ENCODE measurements at places on chromosomes 13 and 19.

DNA sequence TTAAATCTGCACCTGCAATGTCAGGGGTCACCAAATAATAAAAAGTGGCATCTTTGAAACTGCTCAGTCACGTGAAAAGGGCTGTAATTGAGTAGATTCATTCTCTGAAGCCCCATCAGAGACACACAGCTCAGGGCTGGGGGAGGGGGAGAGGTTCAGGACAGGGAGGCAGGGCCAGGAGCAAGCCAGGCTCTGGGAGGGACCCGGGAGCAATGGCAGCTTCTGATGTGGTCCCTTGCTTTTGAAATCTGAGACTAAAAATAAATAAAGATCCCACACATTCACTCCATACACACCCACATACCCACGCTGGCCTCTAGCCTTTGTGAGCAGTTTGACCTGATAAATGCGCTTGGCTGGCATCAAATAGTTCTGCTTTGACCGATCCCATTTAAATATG, 32.8 kb downstream of the GSX1 start:
- no peak for DNase-seq

DNA sequence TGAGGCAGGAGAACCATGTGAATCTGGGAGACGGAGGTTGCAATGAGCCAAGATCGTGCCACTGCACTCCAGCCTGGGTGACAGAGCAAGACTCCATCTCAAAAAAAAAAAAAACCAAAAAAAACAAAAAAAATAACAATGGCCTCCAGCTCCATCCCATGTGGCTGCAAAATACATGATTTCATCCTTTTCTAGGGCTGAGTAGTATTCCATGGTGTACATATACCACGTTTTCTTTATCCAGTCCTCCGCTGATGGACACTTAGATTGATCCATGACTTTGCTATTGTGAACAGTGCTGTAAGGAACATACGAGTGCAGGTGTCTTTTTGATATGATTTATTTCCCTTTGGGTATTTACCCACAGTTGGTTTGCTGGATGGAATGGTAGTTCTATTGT, 20.9 kb upstream of the LSM14A start:
- no peak for DNase-seq

DNA sequence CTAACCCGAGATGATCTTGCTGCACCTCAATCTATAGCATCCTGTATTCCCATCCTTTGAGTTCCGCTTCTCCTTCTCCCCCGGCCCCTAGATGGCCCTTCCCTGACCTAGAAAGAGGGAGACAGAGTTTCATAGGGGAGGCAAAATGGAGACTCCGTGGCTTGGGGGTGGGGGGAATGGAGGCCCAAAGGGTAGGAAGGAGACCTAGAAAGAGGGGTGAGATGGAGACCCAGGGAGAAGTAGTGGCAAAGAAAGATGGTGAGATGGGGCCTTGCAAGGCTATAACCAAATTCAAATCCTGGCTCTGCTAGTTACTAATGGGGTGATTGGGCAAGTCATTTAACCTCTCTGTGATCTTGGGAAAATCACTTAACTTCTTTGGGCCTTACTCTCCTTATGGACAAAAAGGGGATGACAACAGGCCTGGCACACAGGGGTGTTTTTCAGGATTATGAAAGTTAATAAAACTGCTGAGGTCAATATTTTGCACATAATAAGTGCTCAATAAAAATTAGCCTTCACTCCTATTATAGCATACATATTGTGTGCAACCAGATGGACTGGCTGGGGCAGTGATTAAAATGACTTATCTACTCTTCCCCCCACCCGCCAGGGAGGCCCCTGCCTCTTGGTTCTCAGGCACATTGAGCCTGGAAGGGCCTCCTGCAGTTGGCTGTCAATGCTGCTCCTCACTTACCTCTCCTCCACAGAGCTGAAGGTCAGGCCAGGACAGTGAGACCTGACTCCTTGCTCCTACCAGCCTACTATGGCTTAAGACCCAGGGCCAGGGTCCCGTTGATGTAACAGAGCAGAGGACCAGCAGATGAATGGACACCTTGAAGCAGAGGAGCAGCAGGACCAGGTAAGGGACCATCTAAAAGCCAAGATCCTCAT, 633 bp downstream of the SPHK2 start:
- no peak for DNase-seq

- peak; percentile 45 for DNase-seq
These were observed at the start of gene PDE4C for GRCh38 chr19:18225702-18226468. PDE4C (minus strand) TSS chr19:18226438; CDS start chr19:18226415, 23 bp downstream.

GRCh38 chr19:54432144-54432738, 16.8 kb upstream of the LENG8 start:
- no peak for DNase-seq

- DNase-seq: no peak
These were observed 30.2 kb downstream of the GARRE1 start for GRCh38 chr19:34284505-34284904.

DNA sequence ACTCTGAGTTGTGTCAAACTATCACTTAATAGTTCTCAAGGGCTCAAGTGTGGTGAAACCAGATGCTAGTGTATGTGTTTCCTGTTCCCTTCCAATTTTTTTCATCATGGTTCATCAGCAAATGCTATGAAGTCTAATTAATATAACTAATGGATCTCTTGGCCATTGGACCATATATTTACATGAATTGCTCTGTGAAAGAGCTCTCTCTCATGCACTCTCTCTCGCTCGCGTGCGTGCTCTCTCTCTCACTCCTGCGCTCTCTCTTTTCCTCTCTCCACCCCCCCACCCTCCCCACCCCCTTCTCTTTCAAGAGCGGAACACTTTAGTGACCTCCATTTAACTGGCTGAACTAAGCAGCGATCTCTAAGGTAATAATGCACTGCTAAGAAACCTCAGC, 547.0 kb upstream of the GPC6 start:
- peak; percentile 24 for DNase-seq

All from NCI-H2171 treated with DMSO at 0.1 percent for 48 hours (cell line).